ENCODE measurements at places on chromosomes 3 and 15. TPM values are rescaled to one million over a fixed set of nuclear protein-coding genes. Genes with fewer than 3 reads are reported as not detected.

DNA sequence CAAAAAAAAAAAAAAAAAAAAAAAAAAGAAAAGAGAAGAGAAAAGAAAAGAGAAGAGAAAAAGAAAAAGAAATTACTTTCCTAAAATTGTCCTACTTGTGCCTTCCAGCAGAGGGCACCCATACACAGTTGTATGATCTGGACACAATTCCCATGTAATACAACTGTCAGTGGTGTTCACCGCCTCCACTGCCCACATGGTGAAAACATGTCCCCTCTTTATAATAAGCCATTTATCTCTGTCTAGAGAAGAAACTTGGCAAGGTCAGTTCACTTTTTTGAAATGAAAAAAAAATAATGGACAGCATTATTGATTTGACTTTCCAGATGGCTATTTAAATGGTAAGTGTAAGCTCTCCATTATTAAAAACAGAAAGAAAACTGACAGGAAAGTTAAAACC, 459.4 kb downstream of the GBE1 start:
- no peaks in the 10 kb centered on the region for H3K4me1 ChIP-seq
- no peak overlapping the region for H3K4me3 ChIP-seq
- H3K27ac ChIP-seq: no peak overlapping the region
- no peaks in the 10 kb centered on the region for H3K27me3 ChIP-seq
- peak; percentile 4 for DNase-seq

DNA sequence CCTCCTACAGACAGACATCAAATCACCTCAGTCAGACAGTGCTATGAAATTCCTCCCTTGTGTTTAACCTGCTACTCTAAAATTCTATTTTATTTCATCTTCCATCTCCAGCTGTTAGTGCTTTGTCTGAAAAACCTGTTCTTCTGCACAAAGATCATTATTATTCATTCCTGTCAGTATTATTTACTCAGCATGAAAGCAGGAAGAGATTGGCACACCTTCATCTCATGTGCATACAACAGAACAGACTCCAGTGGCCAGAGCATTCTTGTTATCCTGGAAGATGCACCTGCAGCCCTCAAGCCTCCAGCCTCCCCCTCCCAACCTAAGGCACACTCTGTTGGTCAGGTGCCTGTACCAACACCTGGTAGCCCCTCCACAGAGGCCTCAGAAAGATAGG, 1.8 kb upstream of the ROPN1B start:
- DNase-seq: no peak
- H3K4me3 ChIP-seq: no peak overlapping the region
- no peaks in the 10 kb centered on the region for H3K36me3 ChIP-seq
- peaks cover 4% of the 10 kb centered on the region for H3K4me1 ChIP-seq
- H3K27ac ChIP-seq: no peak overlapping the region

GRCh38 chr3:169147238-169148008, 516.1 kb downstream of the MECOM start:
- 0 out of 2 replicates have a peak, but pooled peaks cover 3% of the 10 kb centered on the region for H3K36me3 ChIP-seq
- H3K4me3 ChIP-seq: peak overlapping the region; percentile 54
- peaks cover 73% of the 10 kb centered on the region for H3K27me3 ChIP-seq
- no peak for DNase-seq

DNA sequence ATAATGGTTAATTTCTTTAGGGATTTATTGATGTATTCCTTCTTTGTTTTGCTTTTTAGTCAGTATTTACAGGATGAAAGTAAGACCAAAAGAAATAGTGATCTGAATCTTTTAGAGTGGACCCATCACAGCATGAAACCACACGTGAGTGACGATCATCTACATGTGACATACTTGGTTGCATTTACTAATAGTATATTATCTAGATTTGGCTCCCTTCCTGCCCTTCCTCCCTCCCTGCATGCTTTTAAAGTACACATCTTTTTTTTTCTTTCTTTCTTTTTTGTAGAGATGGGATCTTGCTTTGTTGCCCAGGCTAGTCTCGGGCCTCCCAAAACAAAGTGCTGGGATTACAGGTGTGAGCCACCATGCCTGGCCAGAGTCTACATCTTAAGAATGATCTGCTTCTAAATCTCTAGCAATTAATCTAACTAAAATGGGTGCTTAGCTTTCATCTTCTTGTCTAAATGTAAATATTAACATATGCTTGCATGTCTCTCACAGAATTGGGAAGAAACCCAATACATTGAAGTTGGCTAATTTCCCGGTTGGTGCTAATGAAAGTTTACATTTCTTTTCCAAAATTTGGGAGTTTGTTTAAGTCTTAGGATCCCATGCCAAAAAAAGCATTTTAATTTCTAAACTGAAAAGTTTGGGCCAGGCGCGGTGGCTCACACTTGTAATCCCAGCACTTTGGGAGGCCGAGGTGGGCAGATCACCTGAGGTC, 38.0 kb downstream of the SENP2 start:
- no peaks in the 10 kb centered on the region for H3K27me3 ChIP-seq
- no peak overlapping the region for H3K4me3 ChIP-seq
- H3K4me1 ChIP-seq: no peaks in the 10 kb centered on the region
- H3K27ac ChIP-seq: no peak overlapping the region

DNA sequence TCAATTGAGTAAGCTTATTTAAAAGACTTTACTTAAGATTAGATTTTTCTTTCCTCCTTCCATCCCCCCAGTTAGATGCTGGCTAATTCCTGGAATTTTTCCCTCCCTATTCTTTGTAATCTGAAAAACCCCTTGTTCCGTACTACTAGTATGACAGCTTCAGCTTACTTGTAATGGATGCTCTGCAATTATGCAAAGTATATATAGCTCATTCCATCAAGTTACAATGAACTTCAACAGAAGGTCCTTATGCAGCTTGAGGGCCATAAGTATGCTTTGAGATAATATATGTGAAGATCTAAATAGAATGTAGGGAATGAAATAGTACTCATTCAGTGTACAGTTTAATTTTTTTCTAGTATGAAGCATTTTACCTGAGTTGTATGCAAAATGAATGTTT, 398.3 kb upstream of the NAALADL2 start:
- H3K4me3 ChIP-seq: no peak overlapping the region
- H3K36me3 ChIP-seq: no peaks in the 10 kb centered on the region
- H3K27me3 ChIP-seq: no peaks in the 10 kb centered on the region
- DNase-seq: no peak
- H3K4me1 ChIP-seq: no peaks in the 10 kb centered on the region
- H3K27ac ChIP-seq: no peak overlapping the region

DNA sequence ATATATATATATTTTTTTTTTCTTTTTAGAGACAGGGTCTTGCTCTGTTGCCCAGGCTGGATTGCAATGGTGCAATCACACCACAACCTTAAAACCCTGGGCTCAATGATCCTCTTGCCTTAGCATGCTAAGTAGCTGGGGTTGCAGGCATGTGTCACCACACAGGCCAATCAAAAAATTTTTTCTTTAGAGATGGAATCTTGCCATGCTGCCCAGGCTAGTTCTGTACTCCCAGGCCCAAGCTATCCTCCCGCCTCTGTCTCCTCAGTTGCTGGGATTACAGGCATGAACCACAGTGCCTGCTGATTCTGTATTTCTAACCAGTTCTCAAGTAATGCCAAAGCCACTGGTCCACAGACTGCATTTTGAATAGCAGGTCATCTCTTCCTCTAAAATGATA, 291.3 kb upstream of the ZPLD1 start:
- H3K27ac ChIP-seq: no peak overlapping the region
- H3K4me3 ChIP-seq: no peak overlapping the region
- no peak for DNase-seq
- H3K4me1 ChIP-seq: no peaks in the 10 kb centered on the region
- H3K36me3 ChIP-seq: no peaks in the 10 kb centered on the region
- H3K27me3 ChIP-seq: no peaks in the 10 kb centered on the region

GRCh38 chr3:125025642-125026041, 30.2 kb downstream of the HEG1 start:
- H3K4me3 ChIP-seq: no peak overlapping the region
- peaks cover 22% of the 10 kb centered on the region for H3K4me1 ChIP-seq
- DNase-seq: no peak
- no peak overlapping the region for H3K27ac ChIP-seq
- H3K36me3 ChIP-seq: 0 out of 2 replicates have a peak, but pooled peaks cover 3% of the 10 kb centered on the region
- no peaks in the 10 kb centered on the region for H3K27me3 ChIP-seq

DNA sequence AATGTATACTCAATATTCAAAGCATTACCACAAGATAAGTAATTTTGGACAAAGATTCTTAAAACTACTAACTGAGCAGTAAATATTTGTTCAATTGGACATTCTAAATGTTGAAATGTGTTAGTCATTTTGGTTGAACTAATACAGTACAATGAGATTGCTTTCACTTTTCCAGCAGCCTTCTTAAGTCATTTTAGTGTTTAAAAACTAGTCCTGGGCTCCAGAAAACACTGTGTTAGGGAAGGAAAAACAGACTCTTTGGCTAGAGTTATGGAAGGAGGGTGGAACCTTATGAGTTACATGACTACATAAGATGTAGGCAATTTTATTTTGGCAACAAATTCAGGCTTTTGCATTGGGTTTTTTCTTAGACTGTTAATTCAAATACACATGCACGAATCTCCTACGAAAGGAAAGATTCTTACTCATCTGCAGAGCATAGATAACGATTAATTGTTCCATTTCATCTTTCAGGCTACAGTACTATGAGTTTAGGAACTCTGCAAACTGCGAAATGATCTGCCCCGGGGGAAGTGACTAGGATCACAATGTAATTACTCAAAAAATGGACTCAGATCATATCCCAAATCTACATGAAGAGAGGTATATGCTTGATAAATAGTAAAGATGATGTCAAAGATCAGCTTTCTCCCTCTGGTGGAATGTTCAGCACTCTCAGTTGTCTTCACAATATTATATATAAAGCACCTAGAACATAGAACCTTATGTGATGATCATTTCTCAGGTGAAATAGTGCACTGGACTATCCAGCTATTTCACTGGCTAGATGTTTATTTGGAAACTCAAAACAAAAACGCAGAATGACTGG, 492.8 kb upstream of the MDFIC2 start:
- no peak overlapping the region for H3K27ac ChIP-seq
- no peaks in the 10 kb centered on the region for H3K27me3 ChIP-seq
- H3K4me3 ChIP-seq: no peak overlapping the region
- no peaks in the 10 kb centered on the region for H3K36me3 ChIP-seq
- H3K4me1 ChIP-seq: no peaks in the 10 kb centered on the region

- no peak overlapping the region for H3K27ac ChIP-seq
- H3K4me1 ChIP-seq: no peaks in the 10 kb centered on the region
- H3K36me3 ChIP-seq: no peaks in the 10 kb centered on the region
These were observed 40.7 kb upstream of the BSN start for GRCh38 chr3:49513494-49514124.

DNA sequence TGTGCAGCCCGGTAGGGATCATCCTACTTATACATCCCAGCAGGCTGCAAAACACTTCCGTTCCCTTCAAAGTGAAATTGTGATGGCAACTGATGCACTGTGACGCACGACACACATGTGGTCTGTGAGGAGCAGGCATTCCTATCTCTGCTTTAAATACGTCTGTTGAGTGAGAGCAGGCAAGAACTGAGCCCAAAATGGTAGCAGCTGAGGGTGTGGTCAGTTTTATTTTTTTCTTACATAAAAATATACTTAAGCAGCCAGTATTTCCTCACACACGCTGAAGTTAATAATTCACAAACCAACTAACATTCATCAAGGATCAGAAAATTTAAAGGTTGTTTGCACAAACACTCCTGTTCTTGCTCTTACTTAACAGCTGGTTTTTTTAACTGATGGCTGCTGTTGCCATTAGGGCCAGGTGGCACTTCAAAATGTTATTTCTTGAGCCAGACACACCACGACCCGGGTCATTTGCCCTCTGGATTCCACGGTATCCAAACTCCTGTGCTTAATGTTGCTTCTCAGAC, 23.9 kb downstream of the LRIG1 start:
- H3K27me3 ChIP-seq: no peaks in the 10 kb centered on the region
- no peak overlapping the region for H3K27ac ChIP-seq
- no peak overlapping the region for H3K4me3 ChIP-seq
- H3K36me3 ChIP-seq: no peaks in the 10 kb centered on the region
- DNase-seq: no peak
- H3K4me1 ChIP-seq: no peaks in the 10 kb centered on the region

- no peaks in the 10 kb centered on the region for H3K4me1 ChIP-seq
- H3K27me3 ChIP-seq: no peaks in the 10 kb centered on the region
- H3K27ac ChIP-seq: no peak overlapping the region
These were observed 60.3 kb downstream of the FEM1B start for GRCh38 chr15:68337826-68338225.

GRCh38 chr3:25843332-25843731, 53.4 kb downstream of the OXSM start:
- no peak for DNase-seq
- no peaks in the 10 kb centered on the region for H3K4me1 ChIP-seq
- no peaks in the 10 kb centered on the region for H3K36me3 ChIP-seq
- H3K4me3 ChIP-seq: no peak overlapping the region
- H3K27me3 ChIP-seq: peaks cover 2% of the 10 kb centered on the region
- no peak overlapping the region for H3K27ac ChIP-seq

- no peak overlapping the region for H3K4me3 ChIP-seq
These were observed 126.5 kb downstream of the ADAMTS17 start for GRCh38 chr15:100215031-100215842.

DNA sequence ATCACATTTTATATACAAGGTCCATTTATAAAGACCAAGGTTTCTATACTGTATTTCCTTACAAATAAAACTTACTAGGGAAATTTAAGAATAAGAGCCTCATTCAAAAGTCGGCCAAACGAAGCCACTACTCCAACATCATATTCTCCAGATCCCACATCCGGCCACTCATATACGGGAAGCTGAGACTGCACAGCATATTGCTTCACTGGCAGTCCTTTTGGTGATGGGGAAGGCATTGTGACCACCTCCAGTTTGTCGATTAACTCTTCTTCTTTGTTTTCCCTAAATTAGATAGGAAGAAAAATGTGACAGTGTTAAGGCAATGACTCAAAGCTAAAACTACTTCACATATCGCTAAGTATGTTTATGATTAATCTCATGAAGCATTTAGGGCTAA, 2.7 kb downstream of the MTFMT start:
- H3K4me1 ChIP-seq: peaks cover 9% of the 10 kb centered on the region
- H3K27me3 ChIP-seq: no peaks in the 10 kb centered on the region
- no peak for DNase-seq
- H3K27ac ChIP-seq: no peak overlapping the region

GRCh38 chr3:72995337-72995736, 1.3 kb upstream of the PPP4R2 start:
- H3K4me1 ChIP-seq: peaks cover 16% of the 10 kb centered on the region
- no peak for DNase-seq
- H3K27ac ChIP-seq: no peak overlapping the region
- H3K36me3 ChIP-seq: peaks cover 13% of the 10 kb centered on the region

DNA sequence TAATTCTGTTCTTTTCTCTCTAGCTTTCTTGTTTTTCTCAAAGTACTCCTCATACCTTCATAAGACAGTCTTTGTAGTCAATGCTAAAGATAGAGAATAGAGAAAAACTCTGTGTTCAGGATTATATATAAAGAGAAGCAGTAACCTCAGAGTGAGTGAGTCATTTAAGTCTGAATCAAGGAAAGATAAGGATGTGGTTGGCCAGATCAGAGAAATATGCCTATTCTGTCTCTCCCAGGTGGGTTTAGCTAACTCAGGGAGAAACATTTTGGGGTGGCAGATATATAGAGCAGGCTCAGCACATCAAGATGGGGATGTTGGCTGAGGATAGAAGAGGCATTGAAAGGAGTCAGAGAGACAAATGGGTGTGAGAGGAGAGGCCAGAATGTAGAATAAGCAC, 31.4 kb downstream of the GTF2E1 start:
- no peak overlapping the region for H3K27ac ChIP-seq
- no peaks in the 10 kb centered on the region for H3K4me1 ChIP-seq
- no peak for DNase-seq
- H3K27me3 ChIP-seq: no peaks in the 10 kb centered on the region
- H3K36me3 ChIP-seq: peaks cover 8% of the 10 kb centered on the region

Gene GABRR3
- not detected for total RNA-seq

Gene ST8SIA2
- 0.15 TPM for total RNA-seq

Gene IQSEC1
- 28.4 TPM for total RNA-seq

Gene TEX55
- total RNA-seq: not detected

Gene DUOXA2
- not detected for total RNA-seq

Gene COX5A
- 353 TPM for total RNA-seq

Gene HOMER2
- 35.9 TPM for total RNA-seq

All from Panc1 (cell line).